ENCODE measurements at places on chromosomes 12 and 14.

DNA sequence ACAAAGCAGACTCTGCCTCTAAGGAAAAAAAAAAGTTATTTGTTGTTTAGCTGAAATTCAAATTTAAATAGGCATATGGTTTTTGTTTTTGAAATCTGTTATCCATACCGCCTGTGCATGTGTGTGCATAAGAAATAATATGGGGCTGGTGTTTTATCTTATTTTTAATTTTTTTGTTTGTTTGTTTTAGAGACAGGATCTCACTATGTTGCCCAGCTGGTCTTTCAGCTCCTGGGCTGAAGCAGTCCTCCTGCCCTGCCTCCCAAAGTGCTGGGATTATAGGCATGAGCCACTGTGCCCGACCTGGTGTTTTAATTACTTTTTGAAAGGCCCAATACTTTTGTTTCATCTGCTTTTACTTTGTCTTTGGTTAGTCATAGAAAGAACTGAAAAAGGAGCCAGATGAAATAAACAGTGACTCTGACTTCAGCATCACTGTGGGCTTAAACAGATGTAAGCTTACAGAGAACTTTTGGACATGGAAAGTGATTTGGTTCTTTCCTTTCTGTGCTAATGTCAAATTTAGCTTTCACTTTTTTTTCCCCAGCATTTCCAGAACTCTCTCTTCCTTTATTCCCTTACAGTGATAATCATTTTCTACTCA is 37.2 kb downstream of the SUPT16H start:
- no peak overlapping the region for H3K27ac ChIP-seq
- H3K36me3 ChIP-seq = no peaks in the 10 kb centered on the region
- H3K4me3 ChIP-seq = no peak overlapping the region
- no peaks in the 10 kb centered on the region for H3K4me1 ChIP-seq

GRCh38 chr12:121090586-121091514 is 41.8 kb upstream of the P2RX7 start:
- H3K36me3 ChIP-seq = no peaks in the 10 kb centered on the region
- H3K27me3 ChIP-seq = peaks cover 22% of the 10 kb centered on the region
- no peak overlapping the region for H3K27ac ChIP-seq
- no peak overlapping the region for H3K4me3 ChIP-seq
- no peak for DNase-seq
- H3K4me1 ChIP-seq = peaks cover 6% of the 10 kb centered on the region

- no peak overlapping the region for H3K27ac ChIP-seq
- no peak overlapping the region for H3K4me3 ChIP-seq
- H3K36me3 ChIP-seq = peaks cover 11% of the 10 kb centered on the region
- no peaks in the 10 kb centered on the region for H3K4me1 ChIP-seq
These were observed 24.6 kb downstream of the RFLNA start for GRCh38 chr12:124319368-124320050.

DNA sequence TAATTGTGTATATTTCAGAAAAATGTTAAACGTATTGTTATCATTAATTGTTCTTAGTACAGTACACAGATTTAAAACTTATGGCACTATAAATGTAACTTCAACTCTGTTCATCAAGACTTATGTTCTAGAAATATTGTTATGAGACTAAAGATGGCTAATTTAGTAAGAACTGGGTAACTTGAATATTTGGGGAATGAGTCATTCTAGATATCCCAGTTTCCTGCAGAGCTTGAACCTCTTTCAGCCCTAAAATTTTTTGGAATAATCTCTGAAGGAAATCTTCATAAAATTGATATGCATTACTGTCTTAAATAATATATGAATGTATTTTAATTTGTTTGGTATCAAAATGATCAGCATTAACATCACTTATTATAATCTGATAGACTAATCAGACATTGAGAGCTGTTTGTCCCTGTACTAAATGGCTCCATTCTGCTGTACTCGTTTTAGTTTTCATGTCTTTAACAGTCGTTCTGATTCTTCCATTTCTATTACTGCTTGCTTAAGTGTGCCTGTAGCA is 87.1 kb downstream of the VEZT start:
- H3K4me1 ChIP-seq = no peaks in the 10 kb centered on the region
- no peak overlapping the region for H3K4me3 ChIP-seq
- H3K36me3 ChIP-seq = peaks cover 52% of the 10 kb centered on the region
- H3K27me3 ChIP-seq = no peaks in the 10 kb centered on the region
- no peak for DNase-seq

DNA sequence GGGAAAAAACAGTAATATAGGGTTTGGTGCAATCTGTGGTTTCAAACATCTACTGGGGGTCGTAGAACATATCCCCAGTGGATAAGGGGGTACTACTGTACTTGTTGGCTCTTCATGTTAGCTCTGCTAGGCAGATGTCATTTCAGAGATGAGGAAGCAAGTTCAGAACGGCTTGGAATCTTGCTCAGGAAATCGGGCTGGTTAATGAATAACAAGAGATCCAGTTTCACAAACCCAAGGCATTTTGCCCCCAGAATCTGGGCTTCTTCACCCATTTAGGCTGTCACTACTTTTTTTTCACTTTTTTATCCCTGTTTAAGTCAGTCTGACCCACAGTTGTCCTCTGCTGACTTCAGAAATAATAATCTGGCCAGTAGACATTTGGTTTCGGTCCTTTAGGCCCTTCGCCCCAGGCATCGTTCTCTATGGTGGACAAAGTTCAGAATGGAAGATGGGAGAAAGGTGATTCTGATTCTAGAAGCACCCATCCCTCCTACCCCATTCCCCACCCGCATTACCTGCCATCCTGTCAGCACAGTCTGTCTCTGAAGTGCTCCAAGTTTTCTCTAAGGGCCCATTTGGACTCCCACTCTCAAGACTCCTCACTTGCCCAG is 4.5 kb downstream of the SUOX start:
- DNase-seq = no peak
- H3K4me1 ChIP-seq = peaks cover 11% of the 10 kb centered on the region
- no peak overlapping the region for H3K27ac ChIP-seq
- no peaks in the 10 kb centered on the region for H3K27me3 ChIP-seq

DNA sequence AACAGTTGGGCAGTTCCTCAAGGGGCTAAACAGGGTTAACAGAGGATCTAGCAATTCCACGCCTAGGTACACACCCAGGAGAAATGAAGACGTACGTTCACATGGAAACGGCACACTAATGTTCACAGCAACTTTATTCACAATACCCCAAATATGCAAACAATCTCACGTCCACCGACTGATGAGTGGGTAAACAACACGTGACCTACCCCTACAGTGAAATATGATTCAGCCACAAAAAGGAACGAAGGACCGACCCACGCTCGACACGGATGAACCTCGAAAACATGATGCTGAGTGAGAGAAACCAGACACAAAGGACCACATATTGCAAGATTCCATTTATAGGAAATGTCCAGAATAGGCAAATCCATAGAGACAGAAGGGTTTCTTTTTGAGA is 112.7 kb downstream of the NCOR2 start:
- peaks cover 32% of the 10 kb centered on the region for H3K4me1 ChIP-seq
- no peak for DNase-seq
- H3K27ac ChIP-seq = peak overlapping the region; percentile 62
- no peak overlapping the region for H3K4me3 ChIP-seq
- no peaks in the 10 kb centered on the region for H3K27me3 ChIP-seq
- peaks cover 3% of the 10 kb centered on the region for H3K36me3 ChIP-seq

DNA sequence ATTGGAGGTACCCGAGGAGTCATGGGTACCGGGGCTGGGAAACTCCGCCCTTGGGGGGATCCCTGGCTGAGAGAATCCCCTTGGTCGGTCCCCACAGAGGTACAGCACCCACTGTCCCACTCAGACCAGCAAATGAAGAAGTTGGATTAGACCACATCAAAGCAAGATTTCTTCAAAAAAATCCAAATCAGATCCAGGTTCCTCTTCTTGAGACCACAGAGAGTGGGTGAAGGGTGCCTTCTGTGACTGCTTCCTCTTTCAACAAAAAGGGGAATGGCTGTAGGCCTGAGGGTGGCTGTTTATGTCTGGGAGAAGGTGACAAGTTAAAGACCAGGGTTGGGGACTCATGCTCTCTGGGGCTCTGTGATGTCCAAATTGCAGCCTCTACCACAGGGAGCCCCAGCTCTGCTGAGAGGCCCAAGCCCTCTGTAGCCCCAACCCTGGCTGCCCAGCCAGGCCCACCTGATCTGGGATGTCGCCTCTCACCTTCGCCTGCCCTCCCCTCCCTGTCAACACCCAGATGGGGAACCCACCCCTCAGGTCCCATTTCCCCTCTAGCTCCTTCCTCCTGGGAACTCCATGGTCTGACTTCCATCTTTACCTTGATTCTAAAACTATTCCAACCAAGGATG is 50.9 kb downstream of the ZFP36L1 start:
- H3K27me3 ChIP-seq = no peaks in the 10 kb centered on the region
- no peaks in the 10 kb centered on the region for H3K36me3 ChIP-seq
- H3K27ac ChIP-seq = no peak overlapping the region
- H3K4me3 ChIP-seq = no peak overlapping the region

DNA sequence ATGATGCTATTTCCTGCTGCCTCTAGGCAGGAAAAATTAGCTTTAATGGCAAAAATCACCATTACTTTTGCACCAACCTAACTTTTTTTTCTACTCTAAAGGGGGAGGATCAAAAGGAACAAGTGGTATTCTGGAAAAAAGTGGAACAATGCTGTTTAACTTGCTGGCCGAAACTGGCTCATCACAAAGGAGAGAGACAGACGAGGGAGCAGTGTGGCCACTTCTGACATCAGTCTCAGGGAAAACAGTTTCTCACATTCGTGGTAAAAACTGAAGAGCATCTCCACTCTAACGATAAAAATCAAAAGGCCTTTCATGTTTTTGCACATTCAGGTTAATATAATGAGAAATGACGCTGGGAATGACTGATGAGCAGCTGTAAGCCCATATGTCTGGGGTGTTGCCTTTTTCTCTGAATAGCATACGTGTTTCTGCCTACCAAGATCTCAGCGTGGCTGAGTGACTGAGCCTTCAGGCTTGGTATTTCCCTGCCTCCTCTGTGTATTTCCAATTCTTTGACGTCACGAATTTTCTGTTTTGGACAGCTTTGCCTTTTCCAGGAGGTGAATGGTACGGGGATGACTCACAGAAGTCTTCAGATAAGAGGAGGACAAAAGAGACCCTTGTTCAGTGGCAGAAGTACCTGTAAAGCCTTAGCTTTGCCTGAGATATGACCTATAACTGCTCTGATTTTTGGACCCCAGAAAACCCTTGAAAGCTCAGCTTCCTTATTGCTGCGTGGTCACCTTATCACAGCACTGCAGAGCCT is 358.8 kb downstream of the GLT1D1 start:
- H3K4me1 ChIP-seq = no peaks in the 10 kb centered on the region
- H3K27me3 ChIP-seq = no peaks in the 10 kb centered on the region
- no peak overlapping the region for H3K27ac ChIP-seq
- no peaks in the 10 kb centered on the region for H3K36me3 ChIP-seq

- no peaks in the 10 kb centered on the region for H3K27me3 ChIP-seq
- H3K36me3 ChIP-seq = no peaks in the 10 kb centered on the region
- no peak overlapping the region for H3K27ac ChIP-seq
- no peaks in the 10 kb centered on the region for H3K4me1 ChIP-seq
- no peak for DNase-seq
- H3K4me3 ChIP-seq = no peak overlapping the region
These were observed 238.8 kb upstream of the RGS6 start for GRCh38 chr14:71693381-71693780.

GRCh38 chr12:54870617-54871016 is 16.3 kb downstream of the MUCL1 start:
- no peaks in the 10 kb centered on the region for H3K27me3 ChIP-seq
- DNase-seq = no peak
- no peaks in the 10 kb centered on the region for H3K36me3 ChIP-seq
- no peak overlapping the region for H3K27ac ChIP-seq
- no peak overlapping the region for H3K4me3 ChIP-seq

- H3K27ac ChIP-seq = no peak overlapping the region
- H3K27me3 ChIP-seq = no peaks in the 10 kb centered on the region
These were observed 184.9 kb downstream of the CAPZA3 start for GRCh38 chr12:18922851-18923250.

DNA sequence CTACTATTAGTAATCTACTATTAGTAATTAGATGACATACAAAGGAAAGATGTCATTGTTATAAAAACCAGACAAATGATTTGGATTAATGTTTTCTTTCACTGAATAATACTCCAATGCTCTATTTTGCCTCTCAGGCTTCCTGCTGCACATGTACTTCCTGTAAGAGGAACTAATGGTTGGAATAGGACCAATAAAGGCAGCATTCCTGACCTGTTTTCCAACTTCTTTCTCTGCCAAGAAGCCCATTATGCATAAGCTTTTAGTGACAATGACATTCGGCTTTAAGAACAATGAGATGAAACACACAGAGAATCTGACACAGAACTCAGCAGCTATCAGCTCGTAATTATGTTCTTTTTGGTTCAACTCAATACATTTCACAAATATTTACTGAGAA is 5.2 kb upstream of the C12orf56 start:
- H3K27ac ChIP-seq = no peak overlapping the region
- no peaks in the 10 kb centered on the region for H3K4me1 ChIP-seq
- H3K4me3 ChIP-seq = no peak overlapping the region
- no peaks in the 10 kb centered on the region for H3K27me3 ChIP-seq
- H3K36me3 ChIP-seq = no peaks in the 10 kb centered on the region

DNA sequence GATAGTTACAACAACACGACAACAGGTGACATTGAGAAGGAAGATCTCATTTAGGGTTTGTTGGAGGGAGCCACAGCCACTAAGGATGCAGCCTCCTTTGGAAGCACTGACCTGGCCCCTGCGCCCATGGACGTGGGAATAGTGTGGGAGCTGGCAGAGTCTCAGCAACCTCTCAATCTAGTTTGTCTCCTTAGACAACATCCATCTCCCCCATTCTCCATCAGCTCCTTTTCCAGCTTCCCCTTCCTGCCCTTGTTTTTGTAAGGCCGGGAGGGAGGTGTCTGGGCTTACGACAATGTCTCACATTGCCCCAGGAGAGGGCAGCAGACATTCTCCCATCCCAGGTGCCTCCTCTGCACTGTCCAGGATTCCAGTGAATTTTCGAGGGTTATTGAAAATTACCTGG is 170.2 kb upstream of the PZP start:
- H3K27me3 ChIP-seq = no peaks in the 10 kb centered on the region
- H3K27ac ChIP-seq = no peak overlapping the region
- H3K36me3 ChIP-seq = no peaks in the 10 kb centered on the region
- no peaks in the 10 kb centered on the region for H3K4me1 ChIP-seq
- DNase-seq = no peak

DNA sequence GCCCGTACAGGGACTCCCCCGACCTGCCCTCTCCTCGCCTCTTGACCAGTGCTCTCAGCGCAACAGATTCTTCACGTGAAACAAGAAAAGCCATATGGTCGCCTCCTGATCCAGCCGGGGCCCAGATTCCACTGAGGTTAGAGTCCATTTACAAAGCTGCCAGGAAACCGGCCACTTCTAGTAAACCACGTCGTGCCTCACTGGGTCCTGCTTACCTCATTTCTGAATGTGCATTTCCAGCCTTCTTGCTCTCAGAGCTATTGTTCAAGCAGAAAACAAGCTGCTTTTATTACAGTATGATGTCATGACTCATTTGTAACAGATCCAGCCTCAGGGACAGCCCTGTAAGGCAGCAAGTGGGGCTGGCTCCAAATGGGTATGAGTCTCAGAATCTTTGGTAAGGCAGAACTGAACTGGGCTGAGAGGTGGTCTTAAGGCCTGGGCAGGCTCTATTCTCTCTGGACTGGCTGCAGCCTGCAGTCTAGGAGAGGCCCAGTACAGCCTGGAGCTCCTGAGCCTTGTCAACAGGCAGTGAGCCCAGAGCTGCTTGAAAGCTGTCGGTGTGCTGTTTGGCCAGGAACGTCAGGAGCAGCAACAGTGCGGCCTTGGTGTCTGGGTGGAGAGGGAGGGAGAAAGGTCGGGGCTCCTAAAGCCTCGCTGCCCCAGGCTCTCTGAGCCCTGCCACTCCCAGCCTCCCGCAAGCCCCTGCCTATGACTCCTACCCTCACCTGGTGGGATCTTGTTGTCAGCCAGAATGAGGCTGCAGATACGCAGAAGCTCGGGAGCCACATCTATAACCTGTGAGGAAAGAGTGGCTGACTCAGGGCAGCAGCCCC is 8.3 kb downstream of the REC8 start:
- peaks cover 38% of the 10 kb centered on the region for H3K36me3 ChIP-seq
- DNase-seq = no peak
- peak overlapping the region; percentile 74 for H3K27ac ChIP-seq
- no peaks in the 10 kb centered on the region for H3K27me3 ChIP-seq
- H3K4me1 ChIP-seq = peaks cover 9% of the 10 kb centered on the region

Data from esophagus squamous epithelium (tissue), 5 donors.